ENCODE measurements at places on chromosomes 4 and X.

GRCh38 chrX:68238568-68238967 is 194.7 kb downstream of the OPHN1 start:
- no peak for DNase-seq

DNA sequence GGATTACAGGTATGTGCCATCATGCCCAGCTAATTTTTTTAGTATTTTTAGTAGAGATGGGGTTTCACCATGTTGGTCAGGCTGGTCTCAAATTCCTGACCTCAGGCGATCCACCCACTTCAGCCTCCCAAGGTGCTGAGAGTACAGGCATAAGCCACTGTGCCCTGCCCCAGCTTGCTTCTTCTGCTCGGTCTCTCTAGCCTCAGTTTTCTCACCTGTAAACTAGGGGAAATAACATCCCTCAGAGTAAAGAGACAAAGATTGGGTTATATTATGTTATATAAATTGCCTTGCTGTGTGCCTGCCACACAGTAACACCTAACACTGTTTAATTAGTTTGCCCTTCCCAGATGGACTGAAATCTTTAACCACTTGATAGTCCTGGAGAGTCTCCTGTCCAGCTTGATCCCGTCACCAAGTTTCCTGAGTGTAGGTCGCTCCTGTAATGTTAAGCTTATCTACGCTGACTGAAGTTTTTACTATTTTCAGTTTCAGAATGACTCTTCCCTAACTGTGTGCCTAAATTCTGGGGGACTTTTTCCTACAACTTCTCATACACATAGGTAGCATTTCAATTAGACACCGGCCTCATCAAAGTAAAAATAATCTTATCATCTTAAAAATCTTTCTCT is 412.7 kb upstream of the TENM3 start:
- no peak for DNase-seq

DNA sequence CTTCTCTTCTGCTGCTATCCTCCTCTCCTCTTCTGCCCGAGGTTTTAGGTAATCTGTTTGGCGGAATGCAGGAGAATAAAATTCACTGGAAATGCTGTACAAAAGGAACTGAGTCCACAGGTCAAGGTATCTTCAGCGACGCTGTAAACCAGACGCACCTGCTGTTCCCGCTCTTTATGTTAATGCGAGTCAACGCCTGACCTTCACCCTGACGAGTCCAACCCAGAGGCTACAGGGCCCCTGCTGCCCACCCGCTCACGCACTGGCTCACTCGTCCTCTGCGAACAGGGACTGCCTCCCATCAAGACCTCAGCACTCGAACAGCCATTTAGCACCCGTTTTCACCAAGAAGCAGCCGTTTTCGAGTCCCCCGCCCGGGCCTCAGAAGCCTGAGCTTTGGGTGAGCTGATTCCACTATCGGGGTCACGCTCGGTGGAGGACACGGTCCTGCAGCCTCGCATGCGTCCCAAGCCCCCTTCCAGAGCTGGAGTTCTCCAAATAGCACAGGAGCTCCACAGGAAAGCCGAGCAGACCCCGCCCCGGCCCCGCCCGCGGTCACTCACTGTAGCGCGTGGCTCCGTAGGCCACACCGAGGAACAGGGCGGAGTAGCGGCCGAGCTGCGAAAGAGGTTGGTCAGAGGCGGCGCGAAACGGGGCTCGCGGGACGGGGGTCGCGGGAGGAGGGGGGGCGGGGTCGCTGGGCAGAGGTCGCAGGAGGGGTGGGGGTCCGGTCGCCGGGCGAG is 556 bp downstream of the ATP5ME start:
- no peak for DNase-seq

GRCh38 chr4:169098969-169099690 is 89.1 kb upstream of the CBR4 start:
- no peak for DNase-seq

DNA sequence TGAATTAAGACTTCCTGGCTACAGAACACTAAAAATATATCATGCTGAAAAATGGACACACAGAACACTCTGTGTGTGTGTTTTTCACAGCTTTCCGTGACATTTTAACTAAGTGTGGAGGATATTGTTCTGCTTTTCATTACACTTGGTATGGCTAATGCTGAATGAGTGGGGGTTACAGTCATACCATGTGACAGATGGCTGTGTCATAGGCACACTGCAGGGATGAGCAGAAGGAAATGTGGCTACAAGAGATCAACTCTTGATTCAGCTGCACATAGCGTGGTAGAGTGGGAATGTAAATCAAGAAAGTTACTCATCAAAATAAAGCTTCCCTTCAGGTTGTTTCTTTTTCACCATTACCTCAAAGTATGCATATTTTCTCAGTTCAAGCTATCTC is 669.8 kb downstream of the IQCM start:
- peak; percentile 15 for DNase-seq

Measured in kidney glomerular epithelial cell (primary cell).